ENCODE measurements at places on chromosomes 1 and 21. TPM values are rescaled to one million over a fixed set of nuclear protein-coding genes. Genes with fewer than 3 reads are reported as not detected.
A peak's percentile ranks its signal among the peaks of the same experiment; 100 is the strongest.

Gene CR1
- total RNA-seq = not detected

Gene MARK1
- not detected for total RNA-seq

DNA sequence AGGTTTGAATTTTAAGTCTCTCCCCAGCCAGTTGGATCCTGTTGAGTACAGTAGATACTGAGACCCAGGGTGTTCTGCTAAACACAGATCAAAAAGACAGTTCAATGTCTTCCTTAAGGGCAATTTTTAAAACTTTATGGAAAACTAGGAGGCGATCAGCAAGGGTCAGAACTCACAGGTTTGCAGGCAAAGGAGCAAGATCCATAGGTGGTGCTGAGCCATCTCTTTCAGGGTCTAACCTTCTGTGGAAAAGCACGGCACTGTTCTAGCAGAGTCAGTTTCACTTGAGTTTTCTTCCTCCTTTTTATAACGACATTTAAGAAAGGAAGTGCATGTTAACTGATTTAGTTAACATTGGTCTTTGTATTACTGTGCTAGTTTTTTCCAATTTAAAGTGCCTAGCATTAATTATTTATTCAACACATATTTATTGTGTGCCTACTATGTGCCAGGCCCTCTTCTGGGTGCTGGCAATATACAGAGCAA lies at the start of gene CD84:
CD84 (minus strand) TSS at position 281 of the 486 bp plus-strand sequence; CDS start at position 222, 59 bp downstream.
- DNase-seq = no peak

DNA sequence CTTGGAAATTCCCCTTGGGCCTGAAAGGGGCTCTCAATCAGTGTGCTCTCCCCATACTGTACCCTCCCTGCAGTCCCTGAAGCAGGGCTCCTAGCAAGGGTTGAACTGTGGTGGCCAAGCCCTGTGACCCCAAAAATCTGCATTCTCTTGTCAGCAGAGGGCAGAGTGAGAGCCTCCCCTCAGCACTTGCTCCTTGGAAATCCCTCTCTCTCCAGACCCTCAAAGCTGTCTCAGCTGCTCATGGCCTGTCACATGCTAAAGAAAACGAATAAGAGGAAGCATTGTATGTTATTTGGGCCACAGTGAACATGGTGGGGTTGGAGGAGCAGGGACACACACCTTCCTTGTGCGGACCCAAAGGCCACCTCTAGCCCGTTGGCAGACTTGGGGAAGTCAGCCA lies 47.2 kb upstream of the SYNC start:
- no peak for DNase-seq

Gene KLHDC9
- not detected for total RNA-seq

Gene TGFB2
- not detected for total RNA-seq

Gene NUDT4B
- 1.2 TPM for total RNA-seq

Gene THEM5
- total RNA-seq = not detected

GRCh38 chr1:95716097-95716496 lies 482.1 kb downstream of the RWDD3 start:
- no peak for DNase-seq

DNA sequence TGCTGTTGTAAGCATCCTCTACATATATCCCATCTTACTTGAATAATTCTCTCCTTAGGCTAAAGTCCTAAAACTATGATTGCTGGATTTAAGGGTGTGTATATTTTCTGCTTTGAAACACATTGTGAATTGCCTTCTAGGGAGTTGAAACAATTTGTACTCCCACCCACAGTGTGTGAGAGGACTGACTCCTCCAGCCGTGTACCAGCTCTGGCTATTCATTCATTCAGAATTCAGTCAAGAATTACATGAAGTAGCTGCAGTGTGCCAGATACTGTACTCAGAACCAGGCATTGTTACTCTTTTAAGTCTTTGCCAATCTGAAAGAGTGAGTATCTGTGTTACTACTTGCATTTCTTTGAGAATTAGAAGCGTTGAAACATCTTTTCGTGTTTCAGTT lies 135.0 kb downstream of the DHRS3 start:
- no peak for DNase-seq

Gene CFAP141
- not detected for total RNA-seq

DNA sequence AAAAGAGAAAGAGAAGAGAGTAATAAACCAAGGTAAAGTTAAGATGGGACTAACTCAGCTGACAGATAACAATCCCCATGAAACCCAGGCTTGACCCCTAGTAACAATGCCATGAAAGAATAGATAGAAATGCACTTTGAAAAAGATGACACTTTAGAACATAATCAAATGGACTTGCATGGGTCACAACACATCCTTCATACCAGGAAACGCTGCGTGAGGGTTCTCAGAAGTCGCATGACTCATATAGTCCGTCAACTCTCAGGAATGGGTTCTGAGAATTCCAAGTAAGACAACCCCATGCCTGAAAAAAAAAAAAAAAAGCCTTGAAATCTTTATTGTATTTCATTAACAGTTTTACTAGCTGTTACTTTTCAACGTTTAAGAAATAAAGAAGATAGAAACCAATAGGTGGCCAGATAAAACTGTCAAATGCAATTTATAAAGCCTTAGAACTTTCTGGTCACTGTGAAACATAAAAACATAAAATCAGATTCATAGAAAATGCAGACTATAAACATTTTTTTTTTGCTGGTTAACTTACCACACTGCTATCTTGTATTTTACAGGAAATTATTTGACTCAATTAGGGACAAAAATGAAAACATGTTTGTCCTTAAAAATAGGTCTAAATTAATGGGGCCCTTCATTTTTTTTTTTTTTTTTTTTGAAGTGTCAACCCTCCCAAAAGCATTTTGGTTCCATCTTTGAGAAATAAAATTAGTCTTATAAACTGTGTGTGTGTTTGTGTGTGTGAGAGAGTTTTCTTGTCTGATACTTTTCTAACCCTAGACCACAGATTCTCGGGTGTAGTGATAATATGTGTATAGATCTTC lies 202.1 kb downstream of the NCAM2 start:
- DNase-seq = peak; percentile 11

Gene WNT4
- total RNA-seq = not detected

DNA sequence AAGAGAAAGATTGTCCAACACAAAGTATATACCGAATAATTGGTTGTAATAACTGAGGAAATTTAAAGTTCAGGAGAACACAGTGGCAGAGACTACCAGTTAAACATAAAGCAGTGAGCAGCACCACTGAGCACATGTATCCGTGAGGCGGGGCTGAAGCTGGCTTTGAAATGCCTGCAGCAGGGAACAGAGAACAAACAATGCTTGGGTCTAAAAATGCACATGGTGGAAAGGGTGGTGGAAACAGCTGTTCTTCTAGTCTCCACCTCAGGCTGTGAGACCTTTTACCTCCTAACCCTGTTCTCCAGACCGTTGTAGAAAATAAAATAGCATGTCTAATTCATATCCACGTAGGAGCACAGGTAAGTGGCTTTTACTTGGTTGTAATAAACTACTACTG lies 7.7 kb upstream of the GNG4 start:
- DNase-seq = no peak

- DNase-seq = no peak
These were observed 31.9 kb downstream of the GDAP2 start for GRCh38 chr1:117897551-117897950.

- peak; percentile 13 for DNase-seq
These were observed 323.3 kb downstream of the RPS6KC1 start for GRCh38 chr1:213374369-213374768.

Gene SPRR2B
- total RNA-seq = not detected

DNA sequence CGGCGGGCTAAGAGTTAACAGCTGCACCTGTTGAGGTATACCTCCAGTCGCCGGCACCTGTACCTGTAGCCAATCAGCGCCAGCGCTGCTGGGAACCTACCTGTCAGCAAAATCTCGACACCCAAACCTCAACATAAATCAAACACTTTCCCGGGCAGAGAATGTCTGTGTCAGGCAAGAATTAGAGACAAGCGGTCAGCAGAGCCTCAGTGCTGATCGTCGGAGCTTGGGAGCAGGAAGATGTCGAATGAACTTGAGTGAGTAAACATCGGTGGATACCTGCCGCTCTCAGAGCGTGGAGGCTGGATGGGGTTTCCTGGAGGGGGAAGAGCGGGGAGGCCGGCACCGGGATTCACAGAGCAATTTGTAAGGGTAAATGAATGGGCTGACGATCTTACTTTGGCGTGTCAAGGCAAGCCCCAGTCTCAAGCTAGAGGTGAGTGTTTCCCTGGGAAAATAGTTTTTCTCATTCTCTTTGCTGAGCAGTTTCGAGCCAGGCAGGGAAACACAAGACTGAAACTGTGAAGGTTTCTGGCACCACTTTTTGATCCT lies at the start of gene GRHL3:
GRHL3 (plus strand) TSS at position 46 of the 552 bp plus-strand sequence; CDS start at position 241, 195 bp downstream.
- DNase-seq = no peak

- DNase-seq = no peak
These were observed 18.8 kb downstream of the INKA2 start for GRCh38 chr1:111720274-111720976.

- no peak for DNase-seq
These were observed 51.3 kb downstream of the HLCS start for GRCh38 chr21:36915014-36915695.

DNA sequence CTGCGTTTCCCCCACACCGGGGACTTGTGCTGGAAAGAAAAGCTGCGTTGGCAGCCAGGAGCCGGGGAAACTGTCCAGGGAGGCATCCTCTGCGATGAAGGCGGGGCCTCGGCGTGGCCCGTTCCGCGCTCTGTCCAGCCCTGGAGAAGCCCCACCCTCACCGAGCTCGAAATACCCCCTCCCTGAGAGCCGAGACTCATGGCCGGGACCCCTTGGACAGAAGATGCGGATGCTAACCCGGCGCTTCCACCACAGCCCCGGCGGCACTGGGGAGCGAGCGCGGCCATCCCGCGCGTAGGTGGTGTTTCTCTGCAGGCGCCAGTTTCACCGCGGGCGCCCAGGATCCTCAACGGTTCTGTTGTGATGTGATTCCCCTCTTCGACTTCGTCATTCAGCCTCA lies 31.6 kb downstream of the PDE9A start:
- peak; percentile 8 for DNase-seq

DNA sequence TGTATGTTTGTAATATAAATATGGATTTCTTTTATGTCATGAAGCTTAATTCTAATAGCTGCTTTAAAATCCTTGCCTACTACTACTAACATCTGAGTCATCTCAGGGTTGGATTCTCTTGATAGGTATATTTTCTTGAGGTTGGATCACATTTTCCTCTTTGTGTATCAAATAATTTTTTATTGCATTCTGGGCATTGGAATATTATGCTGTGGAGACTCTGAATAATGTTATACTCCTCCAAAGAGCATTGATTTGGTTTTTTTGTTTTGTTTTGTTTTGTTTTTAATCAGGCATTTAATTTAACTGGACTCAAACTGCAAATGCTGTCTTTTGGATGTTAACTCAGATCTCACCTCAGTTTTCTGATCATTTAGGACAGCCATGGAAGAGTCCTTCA lies 8.0 kb downstream of the DHX9 start:
- DNase-seq = no peak

GRCh38 chr1:225724251-225724650 lies 53.4 kb upstream of the SRP9 start:
- DNase-seq = no peak

- DNase-seq = no peak
These were observed 7.3 kb upstream of the GJB5 start for GRCh38 chr1:34747638-34747941.

DNA sequence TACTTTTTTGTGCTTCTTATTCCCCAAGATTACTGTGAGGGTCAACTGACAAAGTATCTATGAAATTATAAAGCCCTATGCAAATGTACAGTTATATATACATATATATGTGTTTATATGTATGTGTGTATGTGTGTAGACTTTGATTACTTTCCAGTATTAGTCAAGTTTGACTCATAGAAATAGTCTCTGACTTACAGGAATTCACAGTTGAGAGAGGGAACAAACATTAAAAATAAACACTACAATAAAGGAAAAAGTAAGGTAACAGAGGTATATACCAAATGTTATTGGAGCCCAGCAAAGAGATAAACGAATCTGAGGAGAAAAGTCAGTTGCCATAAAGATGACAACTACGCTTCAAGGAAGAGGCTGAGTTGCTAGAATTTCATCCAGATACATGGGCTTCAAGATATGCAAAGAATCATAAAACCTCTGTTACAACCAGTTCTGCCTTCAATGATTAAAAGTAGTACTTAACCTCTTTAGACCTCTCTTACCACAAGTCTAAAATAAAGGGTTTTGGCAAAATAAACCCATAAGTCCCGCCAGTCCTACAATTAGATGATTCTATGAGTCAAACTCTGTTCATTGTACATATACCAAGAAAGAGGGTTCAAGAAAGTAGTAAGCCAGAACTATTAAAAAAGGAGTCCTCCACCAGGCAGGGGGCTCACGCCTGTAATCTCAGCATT lies 7.2 kb downstream of the IFT25 start:
- no peak for DNase-seq

DNA sequence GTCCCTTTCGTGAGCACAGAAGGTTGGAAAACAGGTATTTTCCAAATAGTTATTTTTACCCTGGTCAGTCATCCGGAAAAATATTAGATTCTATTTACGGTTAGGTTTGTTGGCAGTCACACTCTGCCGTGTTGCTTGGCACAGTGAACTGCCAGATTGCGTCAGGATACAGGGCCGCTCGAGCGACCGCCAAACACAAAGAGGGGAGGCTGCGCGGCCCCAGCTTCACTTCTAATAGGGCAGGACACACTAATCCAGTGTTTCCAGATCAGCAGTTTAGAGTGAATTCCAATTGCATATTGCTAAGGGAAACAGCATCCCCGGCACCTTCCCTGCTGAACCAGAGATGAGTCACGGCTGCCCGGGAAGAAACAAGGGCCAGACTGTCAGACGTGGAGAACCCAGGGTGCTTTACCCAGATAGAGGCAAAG lies 22.9 kb downstream of the UMODL1 start:
- no peak for DNase-seq

Gene ZC3H12A
- 44.0 TPM for total RNA-seq

DNA sequence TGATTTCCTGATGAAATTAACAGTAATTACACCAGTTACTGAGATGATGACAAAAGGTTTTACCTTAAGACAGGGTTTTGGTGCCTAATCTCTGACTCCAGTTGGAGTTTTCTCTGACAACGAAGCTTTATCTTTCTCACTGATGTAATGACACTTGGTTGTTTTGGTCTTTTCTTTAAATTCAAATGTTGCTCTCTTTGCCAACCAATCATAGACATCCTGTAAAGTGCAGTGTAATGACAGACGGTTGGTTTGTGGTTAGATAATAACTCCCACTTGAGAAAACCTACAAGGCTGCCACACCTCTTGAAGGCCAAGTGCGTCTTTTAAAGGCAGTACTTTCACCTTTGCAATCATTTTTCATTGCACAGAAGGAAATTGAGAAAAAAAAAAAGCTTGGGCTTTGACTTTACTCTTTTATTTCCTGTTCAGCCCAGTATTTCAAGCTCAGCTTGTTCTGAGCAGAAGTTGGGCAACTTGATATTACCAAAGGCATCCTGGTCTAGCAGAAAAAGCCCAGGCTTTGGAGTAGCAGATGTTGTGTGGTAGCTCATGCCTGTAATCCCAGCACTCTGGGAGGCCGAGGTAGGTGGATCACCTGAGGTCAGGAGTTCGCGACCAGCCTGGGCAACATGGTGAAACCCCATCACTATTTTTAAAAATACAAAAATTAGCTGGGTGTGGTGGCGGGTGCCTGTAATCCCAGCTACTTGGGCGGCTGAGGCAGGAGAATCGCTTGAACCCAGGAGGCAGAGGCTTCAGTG lies 14.9 kb downstream of the PDIK1L start:
- peak; percentile 66 for DNase-seq

Gene CNKSR1
- 4.7 TPM for total RNA-seq

Data from activated T-helper 1 cell treated with anti-CD3 and anti-CD28 coated beads, Interleukin-12 subunit alpha, Interleukin-12 subunit beta, Interleukin-2, Interleukin-4 antibody, amounts not matched to agents 30 ng/mL and 10 ng/mL and 1 ng/mL, durations not matched to agents 14 hours and 24 hours and 36 hours (primary cell).